Esophagus squamous epithelium (tissue), 5 donors: ENCODE measurements at places on chromosomes 2 and 18. TPM values are rescaled to one million over a fixed set of nuclear protein-coding genes. Genes with fewer than 3 reads are reported as not detected.

NAB1 gene
- 69.0 TPM for total RNA-seq

REG3A gene
- not detected for total RNA-seq

CENPA gene
- total RNA-seq, result 6.5 TPM

VAMP8 gene
- 78.8 TPM for total RNA-seq

GAD1 gene
- not detected for total RNA-seq

VWC2L gene
- total RNA-seq, result not detected

SOX11 gene
- not detected for total RNA-seq

SERPINB12 gene
- total RNA-seq, result 0.76 TPM

PLEKHM3 gene
- total RNA-seq, result 3.7 TPM

HOXD10 gene
- total RNA-seq, result 0.38 TPM

DNA sequence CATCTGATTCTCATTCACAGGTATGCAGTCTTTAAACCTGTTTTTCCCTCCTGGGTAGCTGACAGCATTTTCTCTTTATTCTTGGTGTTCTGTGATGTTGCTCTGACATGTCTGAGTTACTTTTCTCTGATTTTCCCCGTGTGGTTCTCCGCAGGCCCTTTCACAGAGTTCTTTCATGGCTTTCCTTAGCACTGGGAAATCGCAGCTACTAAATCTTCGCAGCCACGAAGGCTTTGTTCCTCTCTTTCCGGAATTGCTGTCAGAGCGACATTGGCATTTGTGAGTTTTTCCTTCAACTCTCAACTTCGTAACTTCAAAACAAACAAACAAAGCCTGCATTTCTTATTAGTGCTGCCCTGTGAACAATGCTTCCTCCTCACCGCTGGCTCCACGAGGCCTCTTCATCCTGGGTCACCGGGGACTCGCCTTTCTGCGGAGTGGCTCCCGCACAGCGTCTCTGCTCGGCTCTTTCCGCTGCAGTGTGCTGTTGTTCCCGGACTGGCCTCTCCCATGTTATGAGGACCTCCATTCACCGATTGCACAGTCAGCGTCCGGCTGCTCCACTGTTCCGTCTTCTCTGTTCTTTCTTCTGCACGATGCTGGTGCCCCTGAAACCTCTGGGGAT is 16.1 kb downstream of the COLEC11 start:
- no peak for DNase-seq
- H3K27me3 ChIP-seq, result no peaks in the 10 kb centered on the region
- H3K27ac ChIP-seq, result no peak overlapping the region
- no peaks in the 10 kb centered on the region for H3K36me3 ChIP-seq
- no peak overlapping the region for H3K4me3 ChIP-seq

DNA sequence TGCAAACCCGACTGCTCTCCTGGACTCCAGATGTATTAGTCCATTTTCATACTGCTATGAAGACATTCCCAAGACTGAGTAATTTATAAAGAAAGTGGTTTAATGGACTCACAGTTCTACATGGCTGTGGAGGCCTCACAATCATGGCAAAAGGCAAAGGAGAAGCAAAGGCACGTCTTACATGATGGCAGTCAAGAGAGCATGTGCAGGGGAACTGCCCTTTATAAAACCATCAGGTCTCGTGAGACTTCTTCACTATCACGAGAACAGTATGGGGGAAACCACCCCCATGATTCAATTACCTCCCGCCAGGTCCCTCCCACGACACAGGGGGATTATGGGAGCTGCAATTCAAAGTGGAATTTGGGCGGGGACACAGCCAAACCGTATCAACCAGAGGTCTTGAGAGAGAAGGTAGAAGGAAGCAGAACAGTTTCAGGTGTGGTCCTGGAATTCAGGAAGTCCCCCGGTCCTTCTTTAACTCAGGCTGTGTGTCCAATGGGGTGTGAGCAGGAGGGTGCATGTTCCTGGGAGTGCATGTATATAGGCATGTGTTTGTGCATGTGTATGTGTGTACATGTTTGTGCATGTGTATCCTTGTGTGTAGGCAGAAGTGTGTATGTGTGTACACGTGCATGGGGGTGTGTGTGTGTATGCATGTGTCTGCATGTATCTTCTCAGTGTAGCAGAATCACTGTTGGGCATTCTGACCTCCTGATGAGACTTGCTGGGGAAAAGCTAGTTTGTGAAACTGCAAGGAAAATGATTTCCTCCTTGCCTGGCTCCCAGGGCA is 46.2 kb downstream of the GREB1 start:
- H3K36me3 ChIP-seq, result no peaks in the 10 kb centered on the region
- no peak overlapping the region for H3K4me3 ChIP-seq
- no peak for DNase-seq
- H3K27me3 ChIP-seq, result no peaks in the 10 kb centered on the region

GRCh38 chr2:212299333-212299732 is 239.3 kb downstream of the ERBB4 start:
- no peaks in the 10 kb centered on the region for H3K4me1 ChIP-seq
- no peaks in the 10 kb centered on the region for H3K36me3 ChIP-seq
- no peaks in the 10 kb centered on the region for H3K27me3 ChIP-seq

GRCh38 chr2:200929334-200930249 is 33.9 kb downstream of the ORC2 start:
- H3K36me3 ChIP-seq, result peaks cover 94% of the 10 kb centered on the region
- H3K4me1 ChIP-seq, result no peaks in the 10 kb centered on the region
- H3K27ac ChIP-seq, result no peak overlapping the region
- no peak for DNase-seq
- no peak overlapping the region for H3K4me3 ChIP-seq

DNA sequence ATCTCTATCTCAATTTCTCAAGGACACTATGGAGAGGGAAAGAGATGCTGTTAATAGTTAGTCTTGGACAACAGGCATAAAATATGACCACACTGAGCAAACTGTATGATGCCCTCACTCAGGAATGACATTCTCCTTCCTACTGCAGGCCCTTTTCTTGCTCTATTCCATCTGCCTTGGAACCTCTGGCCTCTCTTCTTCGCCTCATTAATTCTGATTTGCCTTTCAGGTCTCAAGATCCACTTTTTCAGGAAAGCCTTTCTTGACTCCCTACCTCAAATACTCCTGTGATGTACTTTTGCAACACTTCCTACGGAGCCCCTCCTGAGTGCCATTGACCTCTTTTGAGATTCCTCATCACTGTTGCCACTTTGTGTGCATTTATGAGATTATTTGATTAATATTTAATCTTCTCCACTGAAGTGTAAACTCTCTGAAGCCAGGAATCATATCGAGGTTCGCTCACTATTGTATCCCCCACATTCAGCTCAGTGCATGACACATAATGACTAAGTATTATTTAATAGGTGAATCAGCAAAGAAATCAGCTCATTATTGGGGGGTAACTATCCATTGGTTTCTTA is 21.3 kb upstream of the SPP2 start:
- no peak overlapping the region for H3K4me3 ChIP-seq
- no peaks in the 10 kb centered on the region for H3K4me1 ChIP-seq
- DNase-seq, result no peak
- no peaks in the 10 kb centered on the region for H3K27me3 ChIP-seq
- no peak overlapping the region for H3K27ac ChIP-seq

- no peaks in the 10 kb centered on the region for H3K36me3 ChIP-seq
- DNase-seq, result no peak
Observed at GRCh38 chr2:240877460-240878340, 9.1 kb downstream of the AGXT start.

DNA sequence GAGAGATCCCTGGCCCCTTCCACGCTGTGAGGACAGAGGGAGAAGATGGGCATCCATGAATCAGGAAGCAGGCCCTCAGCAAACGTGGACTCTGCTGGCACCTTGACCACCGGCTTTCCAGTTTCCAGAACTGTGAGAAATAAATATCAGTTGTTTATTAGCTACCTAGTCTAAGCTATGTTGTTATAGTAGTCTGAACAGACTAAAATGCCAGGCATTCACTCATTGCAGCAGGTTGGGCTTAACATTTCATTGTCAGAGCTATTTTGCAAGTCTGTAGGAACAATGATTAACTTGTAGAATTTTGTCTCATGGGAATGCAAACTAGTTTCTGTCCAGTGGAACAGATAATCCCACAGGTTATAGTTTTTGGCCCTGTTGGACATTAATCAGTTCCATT is 24.8 kb upstream of the TBC1D8 start:
- peaks cover 27% of the 10 kb centered on the region for H3K4me1 ChIP-seq
- no peaks in the 10 kb centered on the region for H3K36me3 ChIP-seq
- no peak overlapping the region for H3K4me3 ChIP-seq
- H3K27me3 ChIP-seq, result no peaks in the 10 kb centered on the region

DNA sequence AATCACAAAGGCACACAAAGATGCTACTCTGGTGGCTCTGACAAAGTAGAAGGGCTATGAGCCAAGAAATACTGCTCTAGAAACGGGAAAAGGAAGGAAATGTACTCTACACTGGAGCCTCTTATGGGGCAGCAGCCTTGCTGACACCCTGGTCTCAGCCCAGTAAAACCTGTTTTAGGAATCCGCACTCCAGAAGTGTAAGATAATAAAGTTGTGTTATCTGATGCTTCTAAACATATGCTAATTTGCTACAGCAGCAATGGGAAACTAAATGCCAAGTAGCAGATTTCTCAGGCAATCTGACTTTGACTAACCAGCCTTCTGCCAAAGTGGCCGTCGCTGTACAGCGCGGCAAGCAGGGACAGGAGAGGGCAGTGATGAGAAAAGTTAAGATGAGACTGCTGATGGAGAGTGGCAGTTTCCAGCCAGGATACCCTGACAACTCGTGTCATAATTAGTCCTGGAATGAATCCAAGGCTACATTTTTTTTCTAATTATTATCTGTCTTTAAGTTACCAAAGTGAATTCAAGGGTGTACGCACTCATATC is 99.0 kb downstream of the NETO1 start:
- H3K4me3 ChIP-seq, result no peak overlapping the region
- H3K27me3 ChIP-seq, result no peaks in the 10 kb centered on the region
- DNase-seq, result no peak
- H3K4me1 ChIP-seq, result no peaks in the 10 kb centered on the region

DNA sequence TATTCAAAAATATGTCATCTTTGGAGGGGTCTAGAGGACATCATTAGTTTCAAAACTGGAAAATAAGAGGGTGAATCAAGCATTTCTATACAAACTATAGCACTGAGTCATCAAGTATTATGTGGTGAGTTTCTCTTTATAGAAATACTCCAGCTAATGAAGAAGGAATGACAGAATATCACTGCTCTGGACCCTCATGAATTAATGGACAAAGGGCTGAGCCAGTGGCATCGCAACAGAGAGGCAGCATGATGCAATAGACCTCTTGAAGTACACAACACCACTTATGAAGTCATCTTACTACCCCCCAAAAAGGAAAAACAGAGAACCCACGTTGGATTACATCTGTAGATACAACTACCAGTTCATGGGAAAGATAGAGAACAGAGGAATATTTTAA is 27.4 kb upstream of the EIF2AK3 start:
- no peaks in the 10 kb centered on the region for H3K27me3 ChIP-seq
- no peaks in the 10 kb centered on the region for H3K36me3 ChIP-seq
- no peak overlapping the region for H3K4me3 ChIP-seq
- H3K27ac ChIP-seq, result no peak overlapping the region
- no peak for DNase-seq

DNA sequence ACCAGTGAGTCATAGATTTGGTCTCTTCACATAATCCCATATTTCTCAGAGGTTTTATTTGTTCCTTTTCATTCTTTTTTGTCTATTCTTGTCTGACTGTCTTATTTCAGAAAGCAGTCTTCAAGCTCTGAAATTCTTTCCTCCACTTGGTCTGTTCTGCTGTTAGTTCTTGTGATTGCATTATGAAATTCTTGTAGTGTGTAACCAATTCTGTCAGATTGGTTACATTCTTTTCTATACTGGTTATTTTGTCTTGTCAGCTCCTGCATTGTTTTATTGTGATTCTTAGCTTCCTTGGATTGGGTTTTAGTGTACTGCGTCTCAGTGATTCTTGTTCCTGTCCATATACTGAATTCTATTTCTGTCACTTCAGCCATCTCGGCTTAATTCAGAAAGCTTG is 18.6 kb downstream of the EHBP1 start:
- no peaks in the 10 kb centered on the region for H3K27me3 ChIP-seq
- H3K4me1 ChIP-seq, result peaks cover 15% of the 10 kb centered on the region
- no peak overlapping the region for H3K27ac ChIP-seq
- DNase-seq, result no peak
- H3K36me3 ChIP-seq, result peaks cover 23% of the 10 kb centered on the region

GRCh38 chr2:227793148-227793712 is 20.4 kb upstream of the CCL20 start:
- H3K4me1 ChIP-seq, result peaks cover 25% of the 10 kb centered on the region
- H3K36me3 ChIP-seq, result no peaks in the 10 kb centered on the region
- no peak overlapping the region for H3K4me3 ChIP-seq
- no peaks in the 10 kb centered on the region for H3K27me3 ChIP-seq
- no peak for DNase-seq
- H3K27ac ChIP-seq, result no peak overlapping the region

- no peak overlapping the region for H3K27ac ChIP-seq
- no peaks in the 10 kb centered on the region for H3K36me3 ChIP-seq
- H3K4me1 ChIP-seq, result no peaks in the 10 kb centered on the region
- H3K4me3 ChIP-seq, result no peak overlapping the region
- no peak for DNase-seq
- no peaks in the 10 kb centered on the region for H3K27me3 ChIP-seq
Observed at GRCh38 chr2:228869636-228870264, 401.3 kb downstream of the PID1 start.

DNA sequence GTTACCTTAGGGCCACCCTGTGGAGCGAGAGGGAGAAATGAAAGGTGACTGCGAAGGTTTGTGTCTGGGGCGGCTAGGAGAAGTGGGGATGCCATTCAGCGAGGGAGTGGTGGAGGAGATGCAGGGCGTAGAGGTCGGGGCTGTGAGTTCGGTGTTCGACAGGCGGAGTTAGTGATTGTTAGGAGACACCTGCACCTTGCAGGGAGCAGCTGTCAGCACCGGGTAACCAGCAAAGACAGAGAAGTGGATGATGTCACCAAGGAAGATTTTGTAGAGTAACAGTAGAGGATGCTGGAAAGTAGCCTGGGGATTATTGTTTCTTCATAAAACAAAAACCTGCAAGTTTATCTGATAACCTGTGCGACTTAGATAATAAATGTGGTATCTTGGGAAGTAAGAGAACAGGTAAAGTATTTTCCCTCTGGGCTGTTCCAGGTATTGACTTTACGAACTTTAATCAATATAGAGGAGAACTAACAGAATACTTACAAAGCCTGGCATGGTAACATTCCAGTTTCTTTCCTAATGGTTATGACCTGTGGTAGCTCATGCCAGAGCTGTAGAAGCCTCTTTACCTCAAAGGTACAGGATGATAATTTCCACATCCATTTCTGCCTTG is 63.8 kb downstream of the SPTBN1 start:
- H3K36me3 ChIP-seq, result no peaks in the 10 kb centered on the region
- no peak overlapping the region for H3K4me3 ChIP-seq
- DNase-seq, result no peak
- H3K27me3 ChIP-seq, result no peaks in the 10 kb centered on the region

DNA sequence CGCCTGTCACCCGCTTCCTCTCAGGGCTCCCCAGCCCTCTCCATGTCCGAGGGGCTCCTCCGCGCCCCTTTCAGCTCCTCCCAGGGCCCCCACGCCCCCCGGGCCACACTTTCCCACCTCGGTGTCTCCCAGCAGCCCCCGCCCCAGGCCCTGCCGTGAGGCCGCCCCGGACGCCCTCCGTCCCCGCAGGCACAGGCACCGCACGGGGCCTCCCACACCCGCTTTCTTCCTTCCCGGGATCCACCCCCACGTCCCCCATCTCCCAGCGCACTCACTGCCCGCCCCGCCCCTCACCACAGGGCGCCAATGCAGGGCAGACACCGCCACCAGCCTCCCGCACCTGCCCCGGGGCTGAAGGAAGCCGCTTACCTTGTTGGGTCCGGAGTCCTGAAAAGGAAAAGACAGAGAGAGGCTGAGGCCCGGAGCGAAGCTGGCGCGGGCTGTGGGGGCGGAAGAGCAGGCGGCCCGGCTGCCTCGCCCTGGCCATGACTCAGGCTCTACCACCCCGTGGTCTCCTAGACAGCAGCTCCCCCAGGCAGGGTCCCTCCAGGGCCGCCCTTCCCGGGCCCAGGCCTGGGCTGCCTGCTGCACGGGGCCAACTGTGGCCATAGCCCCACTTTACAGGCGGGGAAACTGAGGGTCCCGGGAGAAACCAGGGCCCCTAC is 37.7 kb downstream of the KIF1A start:
- no peak overlapping the region for H3K4me3 ChIP-seq
- H3K27me3 ChIP-seq, result no peaks in the 10 kb centered on the region
- no peak overlapping the region for H3K27ac ChIP-seq
- H3K36me3 ChIP-seq, result no peaks in the 10 kb centered on the region
